ENCODE measurements at places on chromosomes 2 and 18.

DNA sequence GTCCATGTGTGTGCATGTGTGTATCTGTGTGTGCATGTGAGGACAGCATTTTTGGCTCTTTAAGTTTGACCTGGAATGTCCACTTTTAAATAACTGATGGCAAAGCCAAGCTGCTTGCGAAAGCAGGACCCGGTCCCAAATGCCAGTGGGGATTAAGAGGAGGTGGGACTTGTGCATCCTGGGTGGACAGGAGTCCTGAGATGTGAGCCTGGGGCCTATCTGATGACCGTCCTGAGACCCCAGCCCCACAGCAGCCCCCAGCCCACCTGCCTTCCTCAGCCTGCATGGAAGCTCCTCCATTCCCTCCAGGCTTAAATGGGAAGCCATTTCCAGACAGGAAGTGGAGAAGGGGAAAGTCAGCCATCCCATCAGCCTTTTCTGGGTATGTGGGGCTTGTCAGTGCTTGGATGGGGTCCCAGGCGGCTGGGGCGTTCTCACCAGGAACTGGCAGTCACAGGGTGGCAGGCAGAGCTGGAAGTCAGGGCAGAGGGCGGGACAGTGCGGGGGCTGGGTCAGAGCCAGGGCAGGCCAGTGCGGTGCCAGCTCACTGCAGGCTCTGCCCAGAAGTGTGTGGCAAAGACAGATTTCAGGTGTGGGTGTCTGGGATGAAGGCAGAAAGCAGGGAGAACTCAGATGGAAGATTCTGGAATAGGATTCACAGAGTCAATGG is 117.8 kb downstream of the ACKR3 start:
- no peak for DNase-seq

GRCh38 chr18:47285456-47285855 is 34.0 kb upstream of the SKOR2 start:
- DNase-seq = no peak

DNA sequence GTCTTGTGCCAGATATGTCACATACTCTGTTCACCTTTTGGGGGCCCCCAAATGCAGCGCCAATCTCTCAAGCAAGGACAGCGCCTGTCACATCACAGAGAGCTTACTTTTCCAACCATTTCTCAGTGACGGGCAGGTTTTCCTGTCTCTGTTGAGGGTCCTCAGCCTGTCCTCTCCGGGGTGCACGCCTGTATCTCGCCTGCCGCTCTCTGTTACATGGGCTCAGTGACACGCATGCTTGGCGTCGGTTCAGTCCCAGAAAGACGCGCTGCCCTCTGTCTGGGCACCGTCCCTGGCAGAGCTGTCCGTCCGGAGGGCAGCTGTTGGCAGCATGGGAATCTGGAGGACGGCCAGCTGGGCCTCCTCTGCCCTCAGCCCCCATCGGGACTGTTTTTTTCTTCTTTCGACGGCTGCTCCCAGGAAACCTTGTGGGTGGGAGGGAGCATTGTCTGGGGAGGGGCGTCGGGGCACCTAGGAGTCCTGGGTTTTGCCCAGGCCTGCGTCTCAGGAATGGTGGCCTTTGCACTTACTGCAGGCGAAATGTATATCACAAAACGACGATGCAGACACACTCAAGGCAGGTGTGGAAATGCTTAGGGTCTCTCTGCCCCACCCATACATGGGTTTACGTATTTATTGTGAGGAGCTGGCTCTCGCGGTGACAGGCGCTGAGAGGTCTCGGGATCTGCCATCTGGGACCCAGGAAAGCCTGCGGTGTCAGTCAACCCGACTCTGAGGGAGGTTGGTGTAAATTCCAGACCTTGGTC is 30.9 kb downstream of the RTP5 start:
- no peak for DNase-seq

GRCh38 chr2:3594493-3595281 is at the start of gene COLEC11:
COLEC11 (plus strand) TSS chr2:3595112; CDS start chr2:3604341, 9,229 bp downstream.
- no peak for DNase-seq

DNA sequence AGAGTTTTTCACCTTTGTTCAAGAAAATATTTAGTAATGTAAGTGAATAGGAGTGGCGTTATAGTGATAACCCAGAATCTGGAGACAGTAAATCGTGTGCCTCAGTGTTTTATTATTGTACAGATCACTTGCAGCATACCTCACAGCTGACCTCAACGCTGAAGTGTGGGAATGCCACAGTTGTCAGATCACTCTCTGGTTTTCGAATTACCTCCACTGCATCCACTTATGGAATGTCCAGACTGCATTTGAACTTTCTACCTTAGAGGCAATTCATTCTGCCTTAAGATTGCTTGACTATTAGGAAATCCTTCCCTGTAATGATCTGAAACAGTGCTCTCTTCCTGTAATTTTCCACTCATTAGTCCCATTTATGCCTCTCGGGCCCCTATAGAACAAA is 164.5 kb upstream of the ALPP start:
- no peak for DNase-seq

DNA sequence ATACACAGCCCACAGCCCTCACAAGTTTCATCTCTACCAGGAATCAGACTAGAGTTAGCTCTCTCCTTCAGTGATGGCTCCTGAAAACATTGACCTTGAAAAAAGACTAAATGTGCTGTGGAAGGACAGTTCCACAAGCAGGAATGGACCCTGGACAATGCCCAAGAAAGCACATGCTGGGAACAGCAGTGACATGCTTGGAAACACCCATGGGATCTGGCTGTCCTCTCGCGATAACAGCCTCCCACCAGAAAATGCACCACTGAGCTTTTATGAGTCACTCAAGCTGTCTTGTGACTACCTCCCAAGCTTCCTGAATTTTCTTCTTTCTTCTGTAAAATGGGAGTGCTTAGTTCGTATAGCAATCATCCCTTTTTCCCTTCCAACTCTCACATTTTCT is 269.2 kb downstream of the LRATD1 start:
- DNase-seq = no peak

- DNase-seq = no peak
Measured at GRCh38 chr2:53516650-53517049, 251.0 kb upstream of the CHAC2 start.

GRCh38 chr2:106284255-106284654 is 90.2 kb upstream of the UXS1 start:
- DNase-seq = no peak
